Bronchial epithelial cell (primary cell): ENCODE measurements at places on chromosomes 6 and 20.

- DNase-seq = no peak
Measured at GRCh38 chr20:19779634-19780033, 21.6 kb downstream of the RIN2 start.

GRCh38 chr6:87923389-87924050, 124.1 kb upstream of the SPACA1 start:
- DNase-seq = no peak

DNA sequence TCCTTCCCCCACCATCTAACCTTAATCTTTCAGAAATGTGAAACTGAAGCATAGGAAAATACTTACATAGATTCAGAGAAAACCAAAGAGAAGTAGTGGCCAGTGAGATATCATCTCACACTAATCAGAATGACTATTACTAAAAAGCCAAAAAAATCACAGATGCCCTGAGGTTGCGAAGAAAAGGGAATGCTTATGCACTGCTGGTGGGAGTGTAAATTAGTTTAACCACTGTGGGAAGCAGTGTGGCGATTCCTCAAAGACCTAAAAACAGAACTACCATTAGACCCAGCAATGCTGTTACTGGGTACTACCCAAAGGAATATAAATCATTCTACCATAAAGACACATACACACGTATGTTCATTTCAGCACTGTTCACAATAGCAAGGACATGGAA, 9.2 kb upstream of the PREX1 start:
- DNase-seq = no peak

DNA sequence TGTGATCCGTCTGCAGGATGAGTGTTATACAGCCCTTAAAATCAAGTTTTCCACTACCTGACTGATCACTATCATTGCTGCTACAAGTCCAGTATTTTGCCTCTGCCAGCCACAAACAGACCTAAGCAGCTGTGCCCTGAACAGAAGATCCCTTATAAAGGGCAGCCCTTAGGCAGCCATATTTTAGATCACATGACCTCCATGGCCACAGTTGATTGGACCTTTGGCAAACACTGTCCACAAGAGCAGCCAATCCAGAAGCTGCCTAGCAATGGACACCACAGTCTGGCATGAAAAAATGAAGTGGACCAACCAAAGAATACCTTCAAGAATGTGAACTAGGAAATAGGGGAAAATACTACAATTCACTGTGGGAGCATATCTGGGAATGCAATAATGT, 50.8 kb downstream of the MC3R start:
- DNase-seq = no peak

DNA sequence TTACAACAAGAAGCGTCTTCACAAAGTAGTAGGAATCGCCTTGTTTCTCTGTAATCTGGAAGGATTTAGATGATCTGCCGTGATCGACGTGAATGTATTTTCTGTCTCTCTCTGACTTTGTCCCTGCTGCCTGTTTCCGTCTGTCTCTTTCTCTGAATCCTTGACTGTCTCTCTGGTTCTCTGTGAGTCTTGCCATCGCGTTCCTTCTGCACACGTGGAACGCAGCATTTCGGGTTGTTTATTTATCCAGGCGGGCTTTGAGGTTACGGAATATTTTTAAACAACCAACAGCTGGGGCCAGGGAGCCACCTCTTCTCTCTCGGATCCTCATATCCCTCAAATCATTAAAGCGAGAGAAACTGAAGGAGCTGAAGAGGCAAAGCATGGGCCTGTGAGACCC, 215.9 kb downstream of the ZDHHC14 start:
- DNase-seq = no peak

- DNase-seq = no peak
Measured at GRCh38 chr6:111626441-111626840, 20.8 kb upstream of the TRAF3IP2 start.

- DNase-seq = peak; percentile 76
Measured at GRCh38 chr6:23316131-23316530, 746.8 kb downstream of the HDGFL1 start.

GRCh38 chr6:93242049-93242448, 177.3 kb downstream of the EPHA7 start:
- DNase-seq = no peak

DNA sequence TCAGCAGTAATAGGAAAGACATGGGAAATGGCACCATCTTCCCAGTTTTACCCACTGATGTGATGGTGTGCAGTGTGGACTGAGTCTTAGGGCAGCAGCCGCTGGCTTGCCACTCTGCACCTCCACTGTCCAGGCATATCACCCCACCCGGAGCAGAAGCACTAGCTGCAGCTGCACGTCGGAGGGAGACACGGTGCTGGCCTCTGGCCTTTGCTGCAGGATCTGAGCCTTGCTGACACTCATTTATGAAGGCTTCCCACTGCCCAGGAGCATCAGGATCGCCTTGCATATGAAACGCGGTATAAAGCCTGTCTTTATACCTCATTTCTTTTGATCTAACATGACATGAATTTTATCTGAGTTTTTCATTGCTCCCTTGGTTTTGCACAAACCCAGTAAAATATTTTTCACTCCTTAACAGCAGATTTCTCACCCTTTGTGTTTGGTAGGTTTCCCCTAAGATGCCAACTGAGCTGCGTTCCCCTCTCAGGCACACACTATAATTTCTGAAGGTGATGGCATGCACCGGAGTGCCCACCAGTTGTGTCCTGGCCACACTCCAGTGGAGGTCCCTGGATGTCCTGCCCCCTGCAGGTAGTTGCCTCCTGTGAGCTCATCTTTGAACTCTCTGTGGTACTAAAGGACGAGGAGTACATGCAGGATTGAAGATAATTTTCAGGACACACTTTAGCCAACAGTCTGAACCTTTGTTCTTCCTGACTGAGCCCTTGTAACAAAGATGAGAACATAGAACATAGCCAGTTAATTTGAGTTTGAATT, 9.0 kb upstream of the EXOC2 start:
- DNase-seq = no peak

GRCh38 chr6:93083337-93084230, 335.8 kb downstream of the EPHA7 start:
- DNase-seq = no peak

GRCh38 chr6:148518511-148519156, 176.0 kb downstream of the SASH1 start:
- no peak for DNase-seq

DNA sequence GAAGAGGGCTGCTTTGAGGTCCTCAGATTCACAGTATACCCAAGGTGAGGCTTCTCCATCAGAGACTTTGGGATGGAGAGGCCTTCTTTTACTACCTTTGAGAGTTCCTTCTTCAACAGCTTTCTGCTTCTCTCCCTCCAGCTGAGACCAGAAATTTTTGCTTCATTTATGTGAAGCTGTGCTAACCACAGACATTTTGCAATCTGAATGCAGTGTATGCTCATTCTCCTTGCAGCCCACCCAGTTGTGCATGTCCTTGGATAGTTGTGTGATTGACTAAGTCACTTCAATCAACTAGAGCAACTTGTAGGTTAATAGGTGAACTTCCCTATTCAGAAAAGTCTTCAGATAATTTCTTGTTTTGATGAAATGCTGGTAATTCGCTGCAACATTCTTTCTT, 20.1 kb downstream of the DCBLD1 start:
- no peak for DNase-seq
